ENCODE measurements at places on chromosomes 7 and 10.

GRCh38 chr10:101241840-101242707, 12.8 kb upstream of the LBX1 start:
- DNase-seq: no peak

DNA sequence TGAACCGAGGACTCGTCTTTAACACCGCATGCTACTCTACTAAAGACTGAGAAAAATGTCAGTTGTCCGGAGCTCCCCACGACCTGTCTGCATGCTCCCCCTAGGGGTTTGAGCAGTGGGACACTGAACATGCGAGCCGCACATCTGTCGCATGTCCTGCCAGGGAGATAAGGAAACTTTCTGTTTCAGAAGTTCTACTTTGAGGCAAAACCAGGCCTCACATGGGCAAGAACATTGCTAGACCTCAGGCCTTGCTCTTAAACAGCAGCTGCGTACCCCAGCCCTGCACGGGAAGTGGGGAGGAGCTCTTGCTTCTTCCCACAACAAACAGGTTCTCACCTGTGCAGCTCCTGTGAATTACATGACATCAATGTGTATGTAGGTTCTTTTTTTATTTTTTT, 30.3 kb upstream of the HERPUD2 start:
- DNase-seq: no peak

DNA sequence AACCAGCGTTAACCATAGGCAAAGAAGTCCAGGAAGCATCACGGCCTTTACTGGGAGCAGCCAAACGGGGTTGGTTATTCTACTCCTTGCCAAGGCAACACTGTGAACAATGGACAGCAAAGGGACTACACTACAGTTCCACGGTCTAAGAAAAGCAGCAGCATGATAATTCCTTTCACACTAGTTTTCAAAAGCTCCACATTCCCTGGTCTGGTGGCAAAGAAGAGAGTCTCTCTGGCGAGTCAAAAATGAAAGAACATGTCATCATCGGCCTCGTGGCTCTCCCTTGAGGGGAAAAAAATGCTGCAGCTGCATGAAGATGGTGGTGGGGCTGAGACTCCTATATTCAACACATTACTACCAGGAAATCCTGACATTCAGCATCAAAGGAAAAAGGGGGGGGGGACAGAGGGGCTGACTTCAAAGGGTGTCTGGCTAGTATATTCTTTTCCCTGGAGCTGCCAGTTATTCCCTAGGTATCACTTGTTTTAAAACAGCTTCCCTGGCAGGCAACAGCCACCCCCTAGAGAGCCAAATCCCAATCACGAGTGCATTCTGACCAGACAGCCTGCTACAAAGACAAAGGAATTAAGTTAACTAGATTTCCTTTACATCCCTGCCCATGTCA, 49.1 kb downstream of the SLC37A3 start:
- DNase-seq: no peak

GRCh38 chr7:158911145-158911544, 54.8 kb downstream of the DYNC2I1 start:
- DNase-seq: no peak

DNA sequence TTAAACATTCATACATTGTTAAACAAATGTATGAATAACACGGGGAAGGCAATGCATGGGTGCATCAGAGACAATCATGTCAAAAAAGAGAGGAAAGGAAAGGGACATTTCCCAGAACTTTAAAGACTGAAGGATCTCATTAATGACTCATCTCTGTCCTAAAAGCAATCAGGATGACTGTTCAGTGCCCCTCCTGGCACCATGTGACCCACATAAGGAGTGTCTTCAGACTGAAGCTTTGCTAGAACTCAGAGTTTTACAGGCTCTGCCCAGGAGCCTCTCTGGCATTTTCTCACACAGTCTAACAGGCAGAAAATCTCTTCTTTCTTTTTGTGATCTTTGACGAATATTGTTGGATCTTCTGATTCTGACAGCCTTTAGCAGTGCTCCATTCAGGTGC, 315.3 kb downstream of the OTUD1 start:
- DNase-seq: no peak

- DNase-seq: no peak
These were observed 61.6 kb downstream of the GRK5 start for GRCh38 chr10:119268871-119269506.

DNA sequence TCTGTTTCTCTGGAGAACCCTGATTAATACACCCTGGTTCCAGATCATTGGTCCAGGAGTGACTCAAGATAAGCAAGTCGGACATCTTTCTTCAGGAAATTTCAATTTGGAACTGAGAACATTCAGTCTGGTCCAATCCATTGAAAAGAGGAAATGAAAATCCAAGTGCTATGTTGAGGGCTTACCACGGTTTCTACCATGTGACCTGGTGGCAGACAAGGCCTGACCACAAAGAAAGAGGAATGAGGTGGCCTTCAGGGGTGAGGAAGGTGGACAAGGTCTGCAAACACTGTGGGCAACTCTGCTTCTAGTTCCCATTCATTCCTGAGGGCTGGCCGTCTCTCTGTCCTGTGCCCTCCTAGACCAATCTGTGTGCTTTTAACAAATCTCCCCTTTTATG, 149.2 kb upstream of the GHITM start:
- no peak for DNase-seq

GRCh38 chr7:121083790-121084251, 95.3 kb downstream of the CPED1 start:
- DNase-seq: peak; percentile 36

- no peak for DNase-seq
These were observed 73.6 kb downstream of the ITGB8 start for GRCh38 chr7:20404320-20404719.

DNA sequence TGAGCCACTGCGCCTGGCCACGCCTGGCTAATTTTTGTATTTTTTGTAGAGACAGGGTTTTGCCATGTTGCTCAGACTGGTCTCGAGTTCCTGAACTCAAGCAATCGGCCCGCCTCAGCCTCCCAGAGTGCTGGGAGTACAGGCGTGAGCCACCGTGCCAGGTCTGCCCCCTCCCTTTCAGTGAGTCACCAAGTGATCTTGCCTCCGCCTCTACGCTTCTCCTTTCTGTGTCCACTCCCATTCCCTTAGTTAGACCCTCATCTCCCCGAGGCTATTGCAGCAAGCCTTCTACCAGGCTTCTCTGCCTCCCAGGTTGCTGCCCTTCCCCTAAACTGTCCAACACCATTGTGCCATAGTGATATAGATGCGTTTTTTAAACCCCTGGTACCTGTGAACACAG, 32.9 kb downstream of the CDC123 start:
- no peak for DNase-seq

DNA sequence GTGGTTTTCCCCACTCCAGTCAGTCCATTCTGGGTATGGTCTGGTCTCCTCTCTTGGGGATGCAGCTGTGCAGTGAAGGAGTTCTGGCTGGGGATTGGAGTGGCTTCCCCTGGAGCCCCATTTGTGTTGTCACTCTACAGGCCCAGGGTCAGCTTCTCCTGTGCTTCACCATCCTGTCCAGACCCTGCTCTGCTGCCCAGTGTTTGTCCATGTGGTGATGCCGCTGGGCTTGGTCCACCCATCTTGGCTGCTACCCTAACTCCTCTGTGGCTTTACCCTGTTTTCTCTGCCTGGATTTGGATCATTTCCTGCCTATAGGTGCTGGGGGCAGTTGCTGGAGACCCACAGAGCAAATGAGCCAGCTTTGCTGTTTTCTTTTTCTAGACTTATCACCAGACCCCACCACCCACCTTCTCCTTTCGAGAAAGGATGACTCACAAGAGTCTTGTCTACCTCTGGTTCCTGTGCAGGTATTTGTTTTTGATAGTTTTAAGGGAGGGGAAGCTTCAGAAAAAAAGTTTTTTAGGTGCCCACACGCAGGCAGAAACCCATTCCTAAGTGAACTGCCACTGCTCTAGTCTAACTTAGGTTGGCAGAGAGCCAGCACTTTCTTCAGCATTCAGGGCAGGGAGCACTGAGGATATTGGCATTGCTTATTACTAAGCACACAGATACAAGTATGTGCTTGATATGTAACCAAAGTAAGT, 8.5 kb downstream of the ZDHHC16 start:
- DNase-seq: no peak

GRCh38 chr10:106609470-106610266, 554.8 kb downstream of the SORCS1 start:
- no peak for DNase-seq

DNA sequence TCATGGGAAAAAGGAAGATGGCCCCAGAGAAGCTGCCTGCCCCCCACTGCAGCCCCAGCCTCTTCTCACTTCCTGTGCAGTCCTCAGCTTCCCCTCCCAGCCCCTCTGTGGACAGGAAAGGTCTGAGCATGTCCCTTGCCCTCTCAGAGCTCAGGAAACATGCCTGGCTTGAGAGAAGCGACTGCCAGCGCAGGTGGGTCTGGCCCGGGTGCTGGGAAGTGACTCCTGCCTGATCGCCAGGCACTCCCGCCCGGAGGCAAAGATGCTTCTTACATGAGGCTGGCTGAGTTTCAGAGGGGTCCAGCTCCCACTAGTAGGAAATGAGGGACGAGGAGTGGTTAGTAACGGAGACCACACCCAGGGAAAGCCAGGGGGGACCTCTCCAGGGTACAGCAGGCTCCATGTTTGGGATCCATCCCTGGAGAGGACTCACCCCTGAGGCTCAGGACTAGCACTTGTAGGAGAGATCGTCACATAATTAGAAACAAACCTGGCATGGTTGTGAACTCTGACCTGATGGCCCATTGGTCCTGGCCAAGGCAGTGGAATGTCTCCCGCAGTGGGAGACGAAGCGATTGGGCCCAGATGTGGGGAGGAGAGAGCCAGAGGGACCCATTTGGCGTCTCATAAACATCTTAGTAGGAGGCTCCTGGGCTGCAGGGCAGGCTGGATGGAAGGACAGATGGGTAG, 12.3 kb downstream of the ELN start:
- DNase-seq: no peak

GRCh38 chr10:64079341-64079740, 558.1 kb downstream of the REEP3 start:
- no peak for DNase-seq

DNA sequence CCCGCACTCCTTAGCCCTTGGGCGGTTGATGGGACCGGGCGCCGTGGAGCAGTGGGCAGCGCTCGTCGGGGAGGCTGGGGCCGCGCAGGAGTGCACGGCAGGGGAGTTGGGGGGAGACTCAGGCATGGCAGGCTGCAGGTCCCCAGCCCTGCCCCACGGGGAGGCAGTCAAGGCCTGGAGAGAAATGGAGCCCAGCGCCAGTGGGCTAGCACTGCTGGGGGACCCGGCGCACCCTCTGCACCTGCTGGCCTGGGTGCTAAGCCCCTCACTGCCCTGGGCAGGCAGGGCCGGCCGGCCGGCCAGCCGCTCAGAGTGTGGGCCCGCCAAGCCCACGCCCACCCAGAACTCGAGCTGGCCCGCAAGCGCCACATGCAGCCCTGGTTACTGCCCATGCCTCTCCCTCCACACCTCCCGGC, 147.2 kb upstream of the PITRM1 start:
- DNase-seq: no peak

- no peak for DNase-seq
These were observed 7.3 kb upstream of the FEZF1 start for GRCh38 chr7:122311734-122312450.

DNA sequence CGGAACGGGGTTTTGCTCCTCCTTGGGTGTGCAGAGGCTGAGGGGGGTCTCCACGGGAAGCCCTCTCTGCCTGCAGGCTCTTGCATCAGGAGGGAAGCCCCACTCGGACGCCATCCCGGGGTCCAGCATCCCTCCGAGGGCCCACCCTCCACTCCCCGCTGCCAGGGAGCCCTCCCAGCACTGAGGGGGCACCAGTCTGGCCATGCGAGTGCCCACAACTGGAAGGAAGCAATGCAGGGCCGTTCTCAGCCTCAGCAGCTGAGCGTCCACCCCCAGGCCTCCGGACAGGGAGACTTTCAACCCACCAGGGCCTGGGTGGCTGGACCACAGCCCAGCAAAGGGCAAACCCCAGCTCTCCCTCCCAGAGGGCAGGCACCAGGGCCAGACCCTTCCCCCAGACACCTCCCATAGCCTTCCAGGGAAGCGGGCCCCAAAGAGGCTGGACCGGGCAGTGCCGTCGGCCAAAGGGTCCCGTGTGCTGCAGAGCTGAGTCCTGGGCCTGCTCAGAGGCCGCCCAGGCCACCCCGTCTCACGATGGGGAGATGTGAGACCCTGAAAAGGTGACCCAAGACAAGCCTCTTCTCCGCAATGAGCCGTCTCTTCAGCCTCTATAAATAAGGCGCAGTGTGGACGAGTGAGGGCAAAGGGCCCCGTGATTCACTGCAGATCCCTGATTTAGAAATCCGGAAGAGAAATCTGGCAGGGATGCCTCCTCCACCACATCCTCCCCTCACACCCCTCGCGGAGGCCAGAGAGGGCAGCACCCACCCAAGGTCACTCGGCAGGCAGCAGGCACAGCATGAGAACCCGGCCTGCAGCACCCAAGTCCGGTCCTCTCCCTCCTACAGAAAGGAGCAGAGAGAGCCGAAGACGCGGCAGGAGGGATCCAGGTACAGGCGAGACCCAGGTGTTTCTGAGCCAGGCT, 81.9 kb upstream of the DNAAF5 start:
- no peak for DNase-seq

DNA sequence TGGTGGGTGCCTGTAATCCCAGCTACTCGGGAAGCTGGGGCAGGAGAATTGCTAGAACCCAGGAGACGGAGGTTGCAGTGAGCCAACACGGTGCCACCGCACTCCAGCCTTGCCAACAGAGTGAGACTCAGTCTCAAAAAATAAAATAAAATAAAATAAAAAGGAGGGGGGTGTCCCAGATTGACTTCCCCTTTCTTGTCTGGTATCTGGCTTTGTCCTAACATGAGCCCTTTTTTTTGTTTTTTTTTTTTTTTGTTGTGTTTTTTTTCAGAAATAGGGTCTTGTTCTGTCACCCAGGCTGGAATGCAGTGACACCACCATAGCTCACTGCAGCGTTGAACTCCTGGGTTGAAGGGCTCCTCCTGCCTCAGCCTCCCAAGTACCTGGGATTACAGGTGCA, 4.7 kb downstream of the CASP2 start:
- no peak for DNase-seq

GRCh38 chr7:143456992-143457793, 13.9 kb downstream of the TAS2R60 start:
- DNase-seq: no peak

DNA sequence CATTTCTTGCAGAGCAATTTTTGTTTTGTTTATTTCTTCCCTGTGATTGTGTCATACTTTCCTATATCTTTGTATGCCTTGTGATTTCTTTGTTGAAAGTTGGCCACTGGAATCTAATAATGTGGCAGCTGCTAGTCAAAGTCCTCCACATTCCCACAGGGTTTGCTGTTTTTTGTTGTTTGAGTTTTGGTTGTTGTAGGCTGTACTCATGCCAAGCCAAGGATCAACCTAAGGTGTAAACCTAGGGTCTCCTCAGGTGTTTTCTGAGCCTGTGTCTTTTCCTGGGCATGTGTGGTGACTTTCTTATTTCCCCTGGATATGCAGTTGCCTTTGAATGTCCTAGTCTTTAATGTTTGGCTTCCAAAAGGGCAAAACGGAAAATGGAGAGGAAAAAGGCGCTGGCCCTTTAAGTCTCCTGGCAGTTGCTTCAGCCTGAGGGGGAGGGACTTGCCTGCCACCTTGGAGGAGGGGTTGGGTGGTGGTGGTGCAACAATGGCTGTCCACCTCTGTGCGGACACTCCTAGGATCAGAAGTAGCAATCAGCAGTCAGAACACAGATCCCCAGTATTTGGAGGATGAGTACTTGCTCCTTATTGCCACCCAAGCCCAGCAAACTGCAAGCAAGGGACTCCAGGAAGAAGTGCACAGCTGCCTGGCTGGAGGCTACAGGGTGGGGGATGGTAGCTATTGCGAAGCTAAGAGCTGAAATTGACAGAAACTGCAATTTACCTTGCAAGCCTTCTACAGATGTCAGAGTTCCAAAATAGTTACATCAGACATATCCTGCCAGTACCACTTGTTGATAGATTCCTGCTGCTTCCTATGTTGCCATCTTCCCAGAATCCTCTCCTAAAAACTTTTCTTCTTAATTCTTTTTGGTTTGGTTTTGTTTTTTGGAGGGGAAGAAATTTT, 5.6 kb upstream of the ZNF518A start:
- peak; percentile 12 for DNase-seq
